SW480 (cell line): ENCODE measurements at places on chromosomes 3 and 15.
A peak's percentile ranks its signal among the peaks of the same experiment; 100 is the strongest.

DNA sequence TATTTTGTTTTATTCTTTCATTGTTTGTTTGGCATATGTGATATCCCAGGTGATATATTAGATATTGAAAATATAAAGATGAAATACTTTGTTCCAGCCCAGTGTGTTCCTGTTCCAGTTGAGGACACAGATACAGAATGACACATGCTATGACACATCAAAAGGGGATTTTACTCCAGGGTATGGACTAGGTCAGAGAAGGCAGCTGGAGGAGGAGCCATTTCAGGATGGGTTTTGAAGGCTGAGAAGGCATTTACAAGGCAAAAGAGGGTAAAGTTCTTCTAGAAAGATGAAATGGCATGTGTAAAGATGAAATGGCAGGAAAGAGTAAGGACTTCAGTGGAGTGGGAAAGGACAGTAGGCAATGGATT lies 163.8 kb downstream of the ZIC1 start:
- no peak for DNase-seq

DNA sequence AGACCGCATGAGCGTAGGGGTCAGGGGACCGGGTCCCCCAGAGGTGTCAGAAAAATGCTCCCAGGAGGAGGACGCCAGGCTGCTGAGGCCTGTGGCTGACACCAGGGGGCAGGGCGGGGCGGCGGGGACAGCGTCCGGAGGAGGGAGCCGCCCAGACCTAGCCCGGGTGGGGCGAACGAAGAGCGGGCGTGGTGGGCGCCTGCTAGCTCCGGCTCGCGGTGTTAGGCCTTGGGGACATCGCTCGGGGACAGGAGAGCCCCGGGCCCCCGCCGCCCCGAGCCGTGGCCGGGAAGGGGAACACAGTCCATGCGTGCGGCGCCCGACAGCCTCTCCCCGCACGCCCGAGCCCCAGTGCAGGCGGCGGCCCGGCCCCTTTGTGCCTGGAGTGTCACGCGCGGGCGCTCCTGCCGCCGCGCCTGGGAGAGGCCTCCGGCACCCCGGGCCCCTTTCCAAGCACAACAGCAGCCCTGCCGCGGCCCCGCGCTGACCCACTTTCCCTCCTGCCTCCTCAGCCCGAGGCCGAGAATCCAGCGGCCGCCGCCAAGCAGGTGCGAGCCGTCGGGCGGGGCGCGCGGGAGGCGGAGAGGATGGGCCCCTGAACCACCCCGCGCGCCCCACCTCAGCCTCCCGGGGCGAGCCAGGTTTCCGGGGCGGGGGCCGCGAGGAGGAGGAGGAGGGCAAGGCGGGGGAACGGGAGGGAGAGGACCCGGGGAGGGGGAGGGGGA lies 111.0 kb upstream of the KLF13 start:
- DNase-seq, result peak; percentile 68

DNA sequence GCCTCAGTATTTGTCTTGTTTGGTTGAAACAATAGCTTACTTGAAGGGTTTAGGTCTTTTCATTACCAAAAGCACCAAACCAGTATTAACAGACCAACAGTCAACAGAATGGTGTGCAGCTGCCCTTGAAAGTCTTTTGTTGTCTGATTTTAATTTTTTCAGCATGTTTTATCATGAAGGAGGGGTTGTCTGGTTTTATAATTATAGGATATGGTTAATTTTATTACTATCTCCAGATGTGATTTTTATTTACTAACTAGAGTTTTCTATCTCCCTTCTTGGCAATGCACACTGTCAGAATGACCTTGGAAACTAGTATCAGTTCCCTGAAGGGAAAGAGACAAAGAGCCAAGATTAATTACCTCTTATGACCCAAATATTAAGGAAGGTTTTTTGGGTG lies 9.2 kb upstream of the CD200R1L start:
- DNase-seq, result no peak

GRCh38 chr15:50904211-50904610 lies 4.3 kb upstream of the AP4E1 start:
- no peak for DNase-seq

GRCh38 chr3:134959516-134959915 lies 164.5 kb downstream of the EPHB1 start:
- no peak for DNase-seq

GRCh38 chr3:120052225-120052624 lies 42.0 kb downstream of the GSK3B start:
- no peak for DNase-seq

DNA sequence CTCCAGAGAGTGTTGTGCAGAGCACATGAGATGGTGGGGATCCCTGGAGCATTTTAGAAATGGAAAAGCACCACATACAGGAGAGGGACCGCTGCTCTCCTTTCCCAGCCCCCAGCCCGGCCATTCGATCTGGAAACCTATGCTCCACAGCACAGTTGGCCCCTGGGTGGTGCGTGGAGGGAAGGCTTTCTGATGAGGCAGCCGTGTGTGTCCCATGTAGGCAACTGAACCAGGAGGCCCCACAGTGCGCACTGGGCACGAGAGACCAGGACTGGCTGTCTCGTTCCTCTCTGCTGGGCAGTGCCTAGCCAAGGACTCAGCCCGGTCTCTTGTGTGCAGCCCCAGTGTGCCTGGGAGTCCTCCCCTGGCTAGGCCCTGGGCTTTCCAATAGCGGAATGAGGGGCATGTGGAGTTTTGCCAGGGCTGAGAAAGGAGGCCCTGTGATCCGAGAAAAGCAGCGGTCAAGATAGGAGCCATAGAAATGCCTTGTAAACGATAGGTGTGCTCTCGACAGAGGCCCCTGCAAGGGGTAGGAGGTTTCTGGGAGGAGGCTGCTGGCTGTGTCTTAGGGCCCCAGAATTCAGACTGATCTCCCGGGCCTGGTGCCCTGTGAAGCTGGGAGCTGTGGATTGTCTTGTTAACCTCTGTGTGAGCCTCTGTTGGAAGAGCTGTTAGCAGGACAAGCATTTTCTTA lies 39.0 kb downstream of the CHDH start:
- DNase-seq, result no peak

GRCh38 chr3:126269354-126269753 lies 87.9 kb downstream of the KLF15 start:
- peak; percentile 27 for DNase-seq

GRCh38 chr3:10232137-10232536 lies 16.1 kb upstream of the TATDN2 start:
- DNase-seq, result no peak

GRCh38 chr3:194189243-194189791 lies 53.4 kb downstream of the HES1 start:
- no peak for DNase-seq

- DNase-seq, result peak; percentile 11
Observed at GRCh38 chr3:10602769-10603768, 97.7 kb upstream of the ATP2B2 start.

GRCh38 chr15:67118808-67119207 lies 53.4 kb downstream of the SMAD3 start:
- no peak for DNase-seq

DNA sequence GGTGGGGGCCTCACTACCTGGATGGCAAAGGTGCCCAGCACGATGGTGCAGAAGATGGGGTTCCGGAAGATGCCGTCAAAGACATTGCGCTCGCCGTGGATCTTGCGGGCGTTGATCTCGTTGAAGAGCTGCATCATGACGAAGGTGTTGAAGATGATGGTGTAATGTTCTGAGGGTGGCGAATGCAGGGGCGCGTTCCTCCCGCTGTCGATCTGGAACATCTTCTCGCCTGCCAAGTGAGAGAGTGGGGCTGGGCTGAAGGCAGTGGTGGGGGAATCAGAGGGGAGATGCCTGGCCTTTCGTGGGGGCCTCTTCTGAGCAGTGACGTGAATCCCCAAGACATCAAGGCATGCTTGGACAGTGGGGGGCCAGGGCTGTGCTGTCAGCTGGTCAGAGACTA lies 19.6 kb upstream of the SEC13 start:
- no peak for DNase-seq

DNA sequence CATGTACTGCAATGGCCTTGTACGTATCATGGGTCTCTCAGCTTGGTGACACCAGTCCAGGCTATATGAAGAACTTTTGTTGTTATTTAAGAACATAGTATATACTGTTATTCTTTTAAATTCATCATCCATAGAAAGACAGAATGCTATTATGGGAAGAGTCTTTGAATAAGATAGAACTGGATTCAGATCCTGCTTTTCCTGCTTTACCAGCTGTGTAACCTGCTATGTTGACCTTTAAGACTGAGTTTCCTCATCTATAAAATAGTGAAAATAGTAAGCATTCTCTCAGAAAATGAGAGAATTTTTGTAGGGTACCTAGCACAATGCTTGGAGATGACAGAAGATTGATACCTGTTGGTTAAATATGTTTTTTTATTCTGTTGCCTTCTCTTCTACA lies 204.1 kb upstream of the TBL1XR1 start:
- DNase-seq, result no peak

DNA sequence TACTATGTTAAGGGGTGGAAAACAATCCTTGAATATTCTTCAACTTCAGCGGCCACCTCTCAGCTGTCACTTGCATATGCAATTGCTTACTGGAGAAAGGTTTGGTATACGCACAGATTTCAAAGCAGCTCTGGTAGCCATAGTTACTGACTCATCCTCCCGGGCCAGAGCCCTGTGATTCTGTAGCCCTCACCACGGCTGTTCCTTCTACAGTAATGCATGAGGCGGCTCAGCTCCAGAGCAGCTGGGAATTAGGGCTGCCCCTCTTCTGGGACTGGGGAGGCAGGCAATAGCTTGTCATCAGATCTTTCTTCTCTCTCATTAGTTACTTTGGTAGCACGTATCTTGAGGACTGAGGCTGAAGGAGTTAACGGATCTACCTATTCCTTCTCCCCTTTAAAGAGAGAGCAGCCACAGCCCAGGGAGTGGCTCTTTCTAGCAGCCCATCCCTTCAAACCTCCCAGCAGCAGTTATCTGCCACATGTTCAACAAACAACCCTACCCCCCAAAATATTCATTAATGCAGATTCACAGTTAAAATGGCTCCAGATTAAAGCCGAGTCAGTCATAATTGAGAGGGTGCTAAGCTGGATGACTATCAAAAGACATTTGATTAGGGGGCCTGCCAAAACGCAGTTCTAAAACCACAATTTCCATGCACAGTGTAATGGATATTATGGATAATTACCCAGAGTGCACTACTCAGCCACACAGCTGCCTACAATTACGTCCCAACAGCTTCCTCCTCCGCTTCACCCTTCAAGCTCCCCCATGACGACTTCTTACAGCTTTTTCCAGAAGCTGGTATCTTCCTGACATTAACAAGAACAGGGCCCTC lies 54.7 kb downstream of the ETV5 start:
- no peak for DNase-seq

DNA sequence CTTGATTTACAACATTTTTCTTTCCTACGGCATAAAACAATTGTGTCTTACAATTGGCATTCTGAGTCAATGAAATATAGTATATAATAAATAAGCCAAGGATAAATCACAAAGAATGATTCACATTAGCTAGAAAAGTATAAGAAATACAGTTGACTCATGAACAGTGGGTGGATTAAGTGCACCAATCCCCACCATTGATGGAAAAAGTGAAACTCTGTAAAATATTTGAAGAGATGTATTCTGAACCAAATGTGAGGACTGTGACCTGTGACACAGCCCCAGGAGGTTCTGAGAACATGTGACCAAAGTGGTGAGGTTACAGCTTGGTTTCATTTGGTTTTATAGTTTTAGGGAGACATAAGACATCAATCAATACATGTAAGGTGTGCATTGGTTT lies 227.5 kb downstream of the ALCAM start:
- DNase-seq, result no peak

DNA sequence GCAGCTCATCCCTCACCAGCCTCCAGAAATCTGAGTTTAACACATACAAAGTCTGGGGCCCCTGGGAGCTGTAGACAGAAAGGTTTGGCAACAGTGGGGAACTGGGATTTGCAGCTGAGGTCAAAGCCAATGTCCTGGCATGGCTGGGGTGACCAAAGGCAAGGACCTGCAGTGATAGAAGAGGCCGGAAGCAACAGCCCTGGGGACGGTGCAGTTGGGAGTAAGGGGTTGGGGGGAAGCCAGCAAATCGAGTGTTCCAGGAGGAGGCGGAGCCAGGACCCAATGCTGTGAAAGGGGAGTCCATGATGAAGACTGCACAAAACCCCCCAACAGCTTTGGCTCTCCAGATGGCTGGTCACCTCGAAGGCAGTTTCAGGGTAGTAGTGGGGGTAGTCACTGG lies 74.1 kb upstream of the SPATA12 start:
- no peak for DNase-seq

GRCh38 chr3:45275006-45275704 lies 49.1 kb upstream of the TMEM158 start:
- no peak for DNase-seq

GRCh38 chr3:187735383-187735782 lies 9.9 kb downstream of the BCL6 start:
- DNase-seq, result no peak

- no peak for DNase-seq
Observed at GRCh38 chr15:29770796-29771195, 51.5 kb downstream of the TJP1 start.

GRCh38 chr3:150414258-150414657 lies 6.2 kb downstream of the TSC22D2 start:
- no peak for DNase-seq

GRCh38 chr3:184619369-184619768 lies 57.8 kb downstream of the EPHB3 start:
- DNase-seq, result no peak

GRCh38 chr3:122076491-122077292 lies 21.5 kb downstream of the CD86 start:
- no peak for DNase-seq

GRCh38 chr3:76096036-76096435 lies 310.7 kb upstream of the ZNF717 start:
- DNase-seq, result no peak

GRCh38 chr3:68172039-68172438 lies 517.6 kb upstream of the SUCLG2 start:
- no peak for DNase-seq

- no peak for DNase-seq
Observed at GRCh38 chr3:177686671-177687070, 489.4 kb upstream of the TBL1XR1 start.

DNA sequence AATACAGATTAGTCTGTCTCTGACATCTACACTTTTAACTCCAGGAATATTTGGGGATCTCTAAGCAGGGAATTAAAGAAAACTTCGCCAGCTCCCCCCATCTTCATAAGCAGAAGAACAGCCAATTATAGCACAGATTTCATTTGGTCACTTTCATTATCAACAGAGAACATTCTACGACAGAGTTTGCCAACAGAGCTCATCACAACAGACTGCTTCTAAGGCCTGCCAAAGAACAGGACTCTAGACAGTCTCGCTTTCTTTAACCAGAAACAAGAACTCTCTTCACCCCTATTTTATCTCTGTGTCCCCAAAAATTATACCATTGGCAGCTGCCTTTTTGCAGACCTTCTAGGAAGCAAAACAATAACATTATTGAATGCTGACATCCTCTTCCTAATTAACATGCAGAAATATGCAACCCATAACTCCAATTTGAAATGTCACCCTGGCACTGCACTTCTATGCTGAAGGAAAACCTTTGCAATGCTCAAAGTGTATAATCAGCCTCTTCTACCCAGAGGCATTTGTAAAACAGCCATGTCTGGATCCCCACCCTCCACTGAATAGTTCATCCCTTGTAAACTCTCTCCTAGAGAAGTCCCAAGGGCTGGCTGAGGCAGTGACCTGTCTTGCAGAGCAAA lies 552.8 kb downstream of the MAGI1 start:
- DNase-seq, result no peak

GRCh38 chr3:21274079-21274571 lies 476.9 kb downstream of the ZNF385D start:
- no peak for DNase-seq
